ENCODE measurements at places on chromosomes 4 and X. TPM values are rescaled to one million over a fixed set of nuclear protein-coding genes. Genes with fewer than 3 reads are reported as not detected.

- no peak for DNase-seq
These were observed 55.3 kb upstream of the ZFP42 start for GRCh38 chr4:187940299-187940698.

GRCh38 chr4:119394826-119395225, 72.9 kb upstream of the FABP2 start:
- DNase-seq: no peak

- DNase-seq: no peak
These were observed 608.9 kb upstream of the LCORL start for GRCh38 chr4:18630218-18631110.

DNA sequence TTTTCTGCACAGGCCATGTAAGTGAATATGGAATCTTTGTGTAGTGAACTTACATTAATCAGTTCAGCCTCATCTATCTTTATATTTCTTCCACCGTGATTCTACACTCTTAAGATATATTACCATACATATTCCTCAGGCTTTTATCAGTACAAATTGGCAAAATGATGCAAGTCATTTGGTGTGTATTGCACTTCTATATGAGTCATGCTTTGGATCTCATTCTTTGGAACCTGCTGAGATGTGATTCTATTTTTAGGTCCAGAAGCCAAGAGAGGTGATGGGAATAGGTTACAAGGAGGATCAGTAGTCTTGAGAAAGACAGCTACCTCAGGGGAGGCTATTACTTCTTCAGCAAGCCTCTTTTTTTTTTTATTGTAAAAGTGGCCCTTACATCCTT, 204.4 kb downstream of the ZNF330 start:
- no peak for DNase-seq

PHEX gene
- 0.23 TPM for total RNA-seq

All from activated naive CD8-positive, alpha-beta T cell treated with anti-CD3 and anti-CD28 coated beads, Interleukin-2, amount 10 ng/mL, durations not matched to agents 7 days and 5 days (primary cell).